ENCODE measurements at places on chromosomes 16 and 17.

DNA sequence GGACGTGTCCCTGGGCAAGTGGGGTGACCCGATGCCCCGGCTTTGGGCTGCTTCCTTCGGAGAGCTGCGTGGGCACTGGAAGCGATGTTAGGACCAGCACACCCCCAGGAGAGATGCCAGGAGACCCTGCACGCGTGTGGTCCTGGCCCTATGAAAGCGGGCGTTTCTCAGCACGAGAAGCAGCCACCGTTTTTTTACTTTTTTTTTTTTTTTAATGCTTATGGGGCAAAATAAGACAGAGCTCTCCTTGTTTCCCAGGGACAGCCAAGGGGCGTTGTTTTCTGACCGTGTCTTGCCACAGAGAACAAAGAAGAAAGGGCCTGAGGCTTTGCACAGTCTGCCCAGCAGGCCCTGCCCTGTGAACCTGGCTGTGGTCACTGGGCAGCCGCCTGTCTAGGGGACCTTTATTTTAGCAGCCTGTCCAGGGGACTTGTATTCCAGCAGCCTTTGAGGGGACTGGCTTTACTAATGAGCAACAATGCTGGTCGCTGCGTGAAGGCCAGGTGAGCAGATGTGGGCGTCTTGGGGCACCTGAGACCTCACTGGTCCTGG lies 996 bp downstream of the SLC25A10 start:
- no peak for DNase-seq

- no peak for DNase-seq
Observed at GRCh38 chr17:33932996-33933395, 322.1 kb upstream of the CCL2 start.

DNA sequence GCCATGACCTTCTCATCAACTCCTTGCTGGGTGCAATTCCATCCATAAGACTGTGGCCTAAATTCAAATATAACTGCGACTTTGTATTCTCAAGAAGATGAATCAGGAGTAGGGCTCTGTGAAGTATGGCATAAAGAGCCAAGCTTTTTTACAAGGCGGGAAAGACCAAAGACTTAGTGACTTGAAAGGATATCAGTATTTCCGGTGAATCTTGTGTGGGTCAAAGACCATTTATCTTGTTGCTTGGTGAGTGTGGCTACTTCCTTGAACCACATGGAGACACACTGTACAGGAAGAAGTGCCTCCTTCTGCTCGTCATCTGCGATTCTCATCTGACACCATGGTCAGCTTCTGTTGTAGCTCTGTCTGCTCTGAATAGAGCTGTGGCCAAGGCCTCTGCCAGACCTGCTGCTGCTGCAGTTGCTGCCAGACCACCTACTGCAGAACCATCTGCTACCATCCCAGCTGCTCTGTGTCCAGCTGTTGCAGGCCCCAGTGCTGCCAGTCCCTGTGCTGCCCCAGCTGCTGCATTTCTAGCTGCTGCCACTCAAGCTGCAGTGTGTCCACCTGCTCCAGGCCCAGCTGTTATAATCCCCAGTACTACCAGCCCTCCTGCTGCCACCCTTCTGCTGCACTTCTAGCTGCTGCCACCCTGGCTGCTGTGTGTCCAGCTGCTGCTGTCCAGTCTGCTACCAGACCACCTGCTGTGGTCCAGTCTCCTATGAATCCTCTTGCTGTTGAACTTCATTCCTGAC lies 6.1 kb upstream of the KRTAP2-4 start:
- no peak for DNase-seq

GRCh38 chr17:78735832-78736525 lies 46.1 kb downstream of the CYTH1 start:
- no peak for DNase-seq

- DNase-seq: no peak
Observed at GRCh38 chr17:27327871-27328270, 34.0 kb downstream of the WSB1 start.

GRCh38 chr16:85385463-85386331 lies 227.4 kb upstream of the GSE1 start:
- no peak for DNase-seq

GRCh38 chr17:17467016-17467415 lies 9.8 kb upstream of the MED9 start:
- no peak for DNase-seq

DNA sequence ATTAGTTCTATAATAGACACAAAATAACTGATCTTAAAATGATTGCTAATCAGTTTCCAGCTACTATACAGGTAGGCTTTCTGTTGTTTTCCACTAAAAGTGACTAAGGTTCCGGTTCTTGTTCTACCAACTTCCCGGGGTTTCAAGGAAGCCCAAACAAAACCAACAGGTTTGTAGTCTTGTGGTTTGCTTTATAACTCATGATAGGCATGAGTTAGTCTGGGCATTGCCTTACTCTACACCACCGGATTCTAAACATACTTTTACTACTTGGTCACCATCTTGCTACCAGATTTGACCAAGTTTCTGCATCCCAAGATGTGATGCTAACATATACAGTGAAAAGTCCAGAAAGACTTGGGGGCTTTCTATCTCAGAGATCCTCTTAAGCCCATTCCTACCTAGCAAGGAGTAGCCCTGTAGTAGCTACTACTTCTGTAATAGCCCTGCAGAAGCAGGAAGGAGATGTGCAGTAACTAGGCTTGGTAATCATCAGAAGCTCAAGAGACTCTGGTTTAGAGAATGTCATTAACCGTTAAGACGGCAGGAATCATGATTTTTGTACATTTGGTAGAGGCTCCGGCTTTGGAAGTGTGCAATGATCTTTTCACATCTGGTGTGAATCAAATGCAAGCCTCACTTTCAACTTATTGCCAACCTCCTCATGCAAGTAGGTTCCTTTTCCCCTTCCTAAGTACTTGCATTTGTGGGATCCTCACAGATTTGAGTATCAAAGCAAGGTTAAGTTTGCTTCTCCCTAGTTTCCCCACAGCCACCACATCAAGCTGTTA lies 1.6 kb downstream of the FAM117A start:
- DNase-seq: no peak

DNA sequence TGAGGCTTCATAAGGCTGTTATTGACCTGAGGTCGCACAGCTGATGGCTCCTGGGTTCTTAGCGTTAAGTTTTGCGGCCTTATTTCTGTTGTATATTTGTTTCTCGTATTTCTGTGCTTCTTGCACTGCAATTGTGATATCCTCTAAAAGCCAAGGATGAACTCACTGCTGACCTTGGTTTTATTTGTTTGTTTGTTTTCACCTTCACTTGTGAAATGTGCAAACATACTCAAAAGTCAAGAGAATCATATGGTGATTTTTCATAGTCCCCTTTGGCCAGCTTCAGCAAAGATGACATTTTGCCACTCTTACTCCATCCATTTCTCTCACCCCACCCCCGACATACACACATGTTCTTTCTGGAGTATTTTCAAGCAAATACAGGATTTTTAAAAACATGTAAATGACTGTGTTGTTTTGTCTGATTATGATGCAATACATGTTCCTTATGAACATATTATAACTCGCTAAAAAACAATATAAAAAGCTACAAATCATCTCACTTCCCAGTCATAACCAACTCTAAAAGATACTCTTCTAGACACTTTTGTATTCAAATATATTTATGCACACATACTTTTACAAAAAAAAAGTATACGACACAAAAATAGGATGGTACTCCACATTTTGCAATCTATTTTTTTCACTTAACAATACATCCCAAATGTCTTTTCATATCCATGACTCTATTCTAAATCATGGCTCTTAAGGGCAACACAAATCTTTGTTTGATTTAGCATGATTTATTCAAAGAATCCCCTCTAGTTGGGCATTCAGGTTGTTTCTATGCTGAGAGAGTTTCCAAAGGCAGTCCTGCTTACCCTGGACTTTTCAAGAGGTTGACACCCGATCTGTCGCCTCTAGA lies 5.7 kb upstream of the ZCCHC14 start:
- no peak for DNase-seq

GRCh38 chr17:60623415-60623814 lies 23.4 kb downstream of the PPM1D start:
- no peak for DNase-seq

- DNase-seq: no peak
Observed at GRCh38 chr17:72970246-72970645, 122.2 kb downstream of the SLC39A11 start.

GRCh38 chr17:61835606-61836005 lies 27.7 kb downstream of the BRIP1 start:
- no peak for DNase-seq

GRCh38 chr17:71472809-71473789 lies 647.7 kb upstream of the SOX9 start:
- DNase-seq: no peak

DNA sequence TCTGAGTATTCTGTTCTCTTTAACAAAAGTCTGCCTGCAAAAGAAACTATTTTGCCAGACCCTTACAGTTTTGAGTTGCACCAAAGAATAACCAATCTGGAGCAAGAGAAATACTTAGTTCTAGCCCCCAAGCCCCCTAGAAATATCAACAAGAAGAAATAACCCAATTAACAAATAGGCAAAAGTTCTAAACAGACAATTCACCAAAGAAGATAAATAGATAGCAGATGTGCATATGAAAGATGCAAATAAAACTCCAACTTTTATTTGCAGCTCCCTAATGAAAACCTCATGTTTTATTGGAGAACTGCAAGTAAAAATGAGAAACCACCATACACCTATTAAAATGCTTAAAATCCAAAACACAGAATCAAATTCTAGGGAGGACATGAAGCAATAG lies 1308.0 kb downstream of the CDH11 start:
- DNase-seq: no peak

Measured in stimulated activated CD4-positive, alpha-beta T cell treated with anti-CD3 and anti-CD28 coated beads, Interleukin-4, amount 100 ng/mL, for 48 hours (primary cell).